ENCODE measurements at places on chromosomes 3 and 15.

DNA sequence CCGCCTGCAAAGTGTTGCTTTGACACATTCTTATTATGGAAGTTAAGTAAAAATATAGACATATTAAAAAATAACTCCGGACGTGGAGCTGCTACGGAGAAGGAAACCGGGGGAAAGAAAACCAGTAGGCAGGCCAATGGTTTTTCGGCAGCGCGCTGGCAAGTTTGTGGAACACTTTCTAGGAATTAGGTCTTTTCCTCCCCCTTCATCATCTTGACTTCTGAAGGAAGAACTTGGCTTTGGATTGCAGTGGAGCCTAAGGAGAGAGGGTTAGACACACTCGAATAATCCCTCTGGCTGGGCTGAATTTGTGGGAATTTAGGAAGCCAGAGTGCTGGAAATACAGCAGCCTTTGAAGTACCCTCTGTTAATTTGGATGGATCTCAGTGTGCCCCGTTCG, 317 bp downstream of the ROBO2 start:
- no peak for DNase-seq

- DNase-seq, result no peak
Observed at GRCh38 chr15:68614286-68615035, 35.7 kb downstream of the CORO2B start.

DNA sequence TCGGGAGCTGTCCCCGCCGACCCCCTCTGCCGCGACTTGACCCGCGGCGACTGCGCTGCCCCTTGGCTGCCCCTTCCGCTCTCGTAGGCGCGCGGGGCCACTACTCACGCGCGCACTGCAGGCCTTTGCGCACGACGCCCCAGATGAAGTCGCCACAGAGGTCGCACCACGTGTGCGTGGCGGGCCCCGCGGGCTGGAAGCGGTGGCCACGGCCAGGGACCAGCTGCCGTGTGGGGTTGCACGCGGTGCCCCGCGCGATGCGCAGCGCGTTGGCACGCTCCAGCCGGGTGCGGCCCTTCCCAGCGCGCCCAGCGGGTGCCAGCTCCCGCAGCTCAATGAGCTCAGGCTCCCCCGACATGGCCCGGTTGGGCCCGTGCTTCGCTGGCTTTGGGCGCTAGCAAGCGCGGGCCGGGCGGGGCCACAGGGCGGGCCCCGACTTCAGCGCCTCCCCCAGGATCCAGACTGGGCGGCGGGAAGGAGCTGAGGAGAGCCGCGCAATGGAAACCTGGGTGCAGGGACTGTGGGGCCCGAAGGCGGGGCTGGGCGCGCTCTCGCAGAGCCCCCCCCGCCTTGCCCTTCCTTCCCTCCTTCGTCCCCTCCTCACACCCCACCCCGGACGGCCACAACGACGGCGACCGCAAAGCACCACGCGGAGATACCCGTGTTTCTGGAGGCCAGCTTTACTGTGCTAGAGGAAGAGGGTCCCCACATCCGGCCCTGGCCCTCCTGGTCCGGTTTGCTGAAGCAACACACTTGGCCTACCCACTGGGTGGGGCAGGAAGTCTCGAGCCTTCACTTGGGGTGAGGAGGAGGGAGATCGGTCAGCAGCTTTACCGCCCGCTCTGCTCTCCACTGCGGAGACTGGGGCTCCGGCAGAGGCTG, at the start of gene RASSF1:
TSS of gene RASSF1 (minus strand) at position 389 of the 882 bp plus-strand sequence. CDS start at position 358, 31 bp downstream.
- peak; percentile 46 for DNase-seq

DNA sequence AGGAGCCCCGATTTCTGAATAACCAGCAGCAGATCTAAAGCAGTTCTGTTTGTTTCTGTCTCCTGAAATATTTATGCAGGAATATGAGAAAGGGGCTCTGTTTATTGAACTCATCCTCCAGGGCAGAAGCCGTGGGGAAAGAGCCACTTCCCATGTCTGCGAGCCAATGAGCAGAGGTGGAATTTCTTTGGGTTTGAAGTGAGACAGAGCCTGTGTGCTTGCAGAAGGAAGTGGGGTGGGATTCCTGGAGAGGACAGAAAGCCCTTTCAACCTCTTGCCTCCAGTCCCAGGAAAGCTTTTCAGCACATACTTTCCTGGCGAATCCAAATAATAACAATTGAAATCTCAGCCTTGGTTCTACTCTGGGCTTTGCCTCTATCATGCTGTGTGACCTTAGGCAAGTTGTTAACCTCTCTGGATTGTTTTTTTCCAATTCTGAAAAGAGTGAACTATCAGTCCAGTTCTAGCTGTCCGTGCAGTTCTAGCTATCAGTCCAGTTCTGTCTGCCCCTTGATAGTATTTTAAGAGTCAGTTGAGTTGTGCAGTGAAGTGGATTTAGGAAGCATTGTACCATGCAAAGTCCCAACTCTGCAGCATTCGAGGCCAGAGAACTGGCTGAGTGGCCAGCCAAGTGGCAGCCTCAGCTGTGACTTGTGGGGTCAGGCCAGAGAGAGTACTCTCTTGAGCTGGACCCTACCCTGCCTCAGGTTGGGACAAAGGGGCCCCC, 15.9 kb downstream of the CORO2B start:
- DNase-seq, result no peak

DNA sequence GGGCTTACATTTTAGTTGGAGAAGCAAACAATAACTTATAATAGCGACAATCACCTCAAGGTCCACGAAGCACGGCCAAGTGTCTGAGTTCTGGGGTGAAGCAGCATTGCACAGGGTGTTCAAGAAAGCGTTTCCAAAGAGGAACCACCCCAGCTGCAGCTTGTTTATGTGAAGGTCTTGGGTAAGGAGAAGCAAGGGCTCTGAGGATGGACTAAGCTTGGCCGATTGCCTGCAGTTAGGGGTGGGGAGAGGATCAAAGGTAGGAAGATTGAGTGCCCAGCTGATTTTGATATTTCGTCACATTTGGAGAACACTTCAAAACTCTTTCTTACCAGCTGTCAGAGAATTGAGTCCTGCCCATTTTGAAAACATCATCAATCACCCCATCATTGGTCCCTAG, 321.6 kb upstream of the DNAJC19 start:
- DNase-seq, result no peak

GRCh38 chr3:190455828-190456227, 6.1 kb upstream of the TMEM207 start:
- no peak for DNase-seq

GRCh38 chr3:67386451-67386850, 268.0 kb downstream of the SUCLG2 start:
- DNase-seq, result no peak

DNA sequence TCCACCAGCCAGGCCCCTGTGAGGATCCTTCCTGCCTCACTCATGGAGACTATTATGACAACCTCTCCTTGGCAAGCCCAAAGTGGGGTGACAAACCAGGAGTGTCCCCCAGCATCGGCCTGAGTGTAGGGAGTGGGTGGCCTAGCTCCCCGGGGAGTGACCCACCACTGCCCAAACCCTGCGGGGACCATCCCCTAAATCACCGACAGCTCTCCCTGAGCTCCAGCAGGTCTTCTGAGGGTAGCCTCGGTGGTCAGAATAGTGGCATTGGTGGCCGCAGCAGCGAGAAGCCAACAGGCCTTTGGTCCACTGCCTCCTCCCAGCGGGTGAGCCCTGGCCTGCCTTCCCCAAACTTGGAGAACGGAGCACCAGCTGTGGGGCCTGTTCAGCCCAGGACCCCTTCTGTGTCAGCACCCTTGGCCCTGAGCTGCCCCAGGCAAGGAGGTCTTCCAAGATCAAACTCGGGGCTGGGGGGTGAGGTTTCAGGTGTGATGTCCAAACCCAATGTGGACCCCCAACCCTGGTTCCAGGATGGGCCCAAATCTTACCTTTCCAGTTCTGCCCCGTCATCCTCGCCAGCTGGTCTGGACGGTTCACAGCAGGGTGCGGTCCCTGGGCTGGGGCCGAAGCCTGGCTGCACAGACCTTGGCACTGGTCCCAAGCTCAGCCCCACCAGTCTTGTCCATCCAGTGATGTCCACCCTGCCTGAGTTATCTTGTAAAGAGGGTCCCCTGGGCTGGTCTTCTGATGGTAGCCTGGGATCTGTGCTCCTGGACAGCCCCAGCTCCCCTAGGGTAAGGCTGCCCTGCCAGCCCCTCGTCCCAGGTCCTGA, 1.0 kb downstream of the LIMD1 start:
- no peak for DNase-seq

- DNase-seq, result no peak
Observed at GRCh38 chr3:100556673-100557310, 52.6 kb upstream of the ADGRG7 start.

DNA sequence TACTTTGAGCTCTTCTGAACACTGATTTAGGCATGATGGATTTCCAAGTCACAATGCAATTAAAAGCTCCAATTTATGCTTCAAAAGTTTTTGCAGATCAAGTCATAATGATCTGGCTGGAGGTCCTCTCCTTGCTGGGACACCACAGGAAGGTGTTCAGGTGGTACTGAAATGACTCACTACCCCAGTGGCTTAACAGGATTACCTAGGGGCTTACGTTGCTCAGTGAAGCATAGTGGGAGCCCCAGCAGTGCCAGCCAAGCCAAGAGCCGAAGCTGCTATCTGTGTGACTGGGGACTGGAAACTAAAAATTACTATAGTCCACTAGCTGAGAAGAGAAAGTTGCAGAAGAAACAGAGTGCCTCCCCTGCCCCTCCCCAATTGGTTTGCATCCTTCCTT, 110.1 kb upstream of the LPP start:
- no peak for DNase-seq

DNA sequence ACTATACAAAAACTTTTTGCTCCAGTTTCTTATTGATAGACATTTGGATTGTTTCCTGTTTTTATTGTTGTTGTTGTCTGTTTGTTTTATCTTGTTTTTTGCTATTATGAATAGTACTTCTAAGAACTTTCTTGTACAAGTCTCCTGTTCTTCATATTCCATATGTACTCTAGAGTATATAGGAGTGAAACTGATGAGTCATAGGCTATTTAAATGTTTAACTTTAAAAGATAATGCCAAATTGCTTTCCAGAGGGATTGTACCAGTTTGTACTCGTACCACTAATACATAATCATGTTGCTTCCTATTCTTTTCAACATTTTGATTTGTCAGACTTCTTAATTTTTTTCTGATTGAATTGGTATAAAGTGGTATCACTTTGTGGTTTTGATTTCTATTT, 19.6 kb downstream of the LRRC49 start:
- DNase-seq, result no peak

DNA sequence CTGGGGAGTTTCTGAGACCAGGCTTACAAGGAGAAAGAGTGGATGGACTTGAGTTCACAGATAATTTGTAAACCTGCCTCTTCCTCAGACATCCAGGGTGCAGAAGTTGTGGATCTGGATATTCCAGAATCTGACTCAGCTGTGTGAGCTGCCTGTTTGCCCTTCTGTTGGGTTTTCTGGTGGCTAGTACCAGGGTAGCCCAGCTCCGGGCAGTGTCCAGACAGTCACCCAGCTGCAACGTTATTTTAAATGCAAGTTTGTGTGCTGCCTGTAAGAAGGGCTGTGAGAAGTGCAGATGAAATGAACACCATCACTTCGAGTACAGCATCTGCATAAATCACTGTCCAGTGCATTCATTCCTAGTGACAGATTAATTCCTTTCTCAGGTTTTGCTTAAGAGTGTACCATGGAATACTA, 1053.0 kb downstream of the TUSC7 start:
- no peak for DNase-seq

- no peak for DNase-seq
Observed at GRCh38 chr3:154729741-154730140, 299.8 kb upstream of the GPR149 start.

GRCh38 chr3:103963599-103963998, 1403.1 kb upstream of the ALCAM start:
- no peak for DNase-seq

- DNase-seq, result no peak
Observed at GRCh38 chr15:90864507-90864906, 3.9 kb upstream of the FURIN start.

- DNase-seq, result no peak
Observed at GRCh38 chr3:6417174-6417573, 443.7 kb upstream of the GRM7 start.

- no peak for DNase-seq
Observed at GRCh38 chr15:34768530-34768929, 13.7 kb upstream of the GJD2 start.

DNA sequence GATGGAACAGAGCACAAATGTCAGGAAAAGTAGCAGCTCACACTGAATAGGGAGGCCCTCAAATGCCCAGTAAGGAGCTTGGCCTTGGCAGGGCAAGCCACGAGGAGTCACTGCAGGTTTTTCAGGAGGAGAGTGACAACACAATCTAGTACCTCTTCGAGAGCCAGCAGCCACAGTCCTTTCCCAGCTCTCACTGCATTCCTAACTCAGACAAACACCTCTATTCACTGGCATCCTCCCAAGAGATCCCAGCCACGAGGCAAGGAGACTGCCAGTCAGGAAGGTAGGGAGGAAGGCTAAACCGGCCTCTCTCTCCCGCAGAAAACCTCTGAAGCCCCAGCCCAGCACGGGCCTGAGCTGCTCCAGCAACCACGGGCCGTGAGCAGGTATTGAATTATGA, 146.0 kb upstream of the SMAD3 start:
- DNase-seq, result no peak

- DNase-seq, result no peak
Observed at GRCh38 chr3:180594631-180595558, 7.1 kb upstream of the TTC14 start.

DNA sequence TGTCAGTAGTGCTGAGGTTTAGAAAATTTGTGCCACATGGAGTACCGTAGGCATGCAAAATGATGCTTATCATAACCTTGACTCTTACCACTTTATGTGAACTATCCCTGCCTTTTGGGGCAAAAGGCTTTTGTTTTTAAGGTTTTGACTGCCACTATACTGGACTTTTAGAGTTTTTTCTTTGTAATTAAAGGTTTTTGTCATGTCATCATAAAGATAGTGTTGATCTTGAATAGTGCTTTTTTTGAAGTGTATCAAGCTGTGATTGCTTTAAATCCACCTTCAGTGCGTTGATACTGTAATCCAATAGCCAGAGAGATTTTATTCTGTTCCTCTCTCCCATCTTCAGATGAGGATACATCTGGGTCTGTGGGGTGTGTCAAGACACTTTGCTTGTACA, 172.9 kb downstream of the ITPR1 start:
- DNase-seq, result no peak

GRCh38 chr3:32320080-32320479, 71.6 kb upstream of the CMTM7 start:
- no peak for DNase-seq

DNA sequence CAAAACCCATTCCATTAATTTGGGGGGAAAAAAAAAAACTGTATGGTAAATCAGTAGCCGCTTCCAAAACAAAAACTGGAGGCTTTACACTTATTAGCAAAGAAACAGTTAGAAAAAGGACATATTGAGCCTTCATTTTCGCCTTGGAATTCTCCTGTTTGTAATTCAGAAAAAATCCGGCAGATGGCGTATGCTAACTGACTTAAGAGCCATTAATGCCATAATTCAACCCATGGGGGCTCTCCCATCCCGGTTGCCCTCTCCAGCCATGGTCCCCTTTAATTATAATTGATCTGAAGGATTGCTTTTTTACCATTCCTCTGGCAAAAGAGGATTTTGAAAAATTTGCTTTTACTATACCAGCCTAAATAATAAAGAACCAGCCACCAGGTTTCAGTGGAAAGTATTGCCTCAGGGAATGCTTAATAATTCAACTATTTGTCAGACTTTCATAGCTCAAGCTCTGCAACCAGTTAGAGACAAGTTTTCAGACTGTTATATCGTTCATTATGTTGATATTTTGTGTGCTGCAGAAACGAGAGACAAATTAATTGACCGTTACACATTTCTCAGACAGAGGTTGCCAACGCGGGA, 9.4 kb upstream of the RPL24 start:
- no peak for DNase-seq
